ENCODE measurements at places on chromosomes 3 and 15.

DNA sequence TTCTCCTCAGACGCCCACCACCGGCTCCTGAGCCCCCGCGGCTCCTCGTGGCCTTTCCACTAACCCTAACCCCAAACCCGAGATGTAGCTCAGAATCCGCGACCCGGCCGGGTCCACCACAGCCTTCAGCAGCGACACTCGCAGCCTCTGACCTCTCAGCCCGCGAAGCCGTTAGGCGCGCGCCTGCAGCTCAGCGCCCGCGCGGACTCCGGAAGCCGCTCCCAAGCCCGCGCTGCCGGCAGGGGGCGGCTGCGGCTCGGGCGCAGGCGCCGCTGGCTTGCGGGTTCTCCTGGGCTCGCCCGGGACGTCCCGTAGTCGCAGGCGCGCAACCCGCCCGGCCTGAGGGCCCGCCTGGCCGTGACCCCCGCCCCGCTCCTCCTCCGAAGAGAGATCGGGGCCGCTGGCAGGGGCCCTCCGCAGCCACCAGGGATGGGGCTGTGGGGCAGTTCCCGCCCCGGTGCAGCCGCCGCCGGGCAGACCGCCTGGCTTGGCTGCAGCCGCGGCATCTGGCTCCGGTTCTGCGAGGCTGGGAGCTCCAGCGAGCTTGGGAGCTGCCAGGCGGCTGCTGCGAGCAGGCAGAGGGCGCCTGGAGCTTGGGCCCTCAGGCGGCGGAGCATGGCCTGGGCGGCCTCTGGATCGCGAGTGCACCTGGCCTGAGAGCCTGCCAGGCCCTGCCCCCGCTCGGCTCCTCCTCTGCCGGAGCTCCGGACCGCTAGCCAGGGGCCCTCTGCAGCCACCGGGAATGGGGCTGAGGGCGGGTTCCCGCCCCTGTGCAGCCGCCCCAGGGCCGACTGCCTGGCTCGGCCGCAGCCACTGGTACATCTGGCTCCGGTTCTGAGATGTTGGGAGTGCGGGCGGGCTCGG is 120.7 kb downstream of the LMLN start:
- peak; percentile 96 for DNase-seq

- peak; percentile 45 for DNase-seq
These were observed 1108.3 kb downstream of the ROBO1 start for GRCh38 chr3:78659386-78659987.

DNA sequence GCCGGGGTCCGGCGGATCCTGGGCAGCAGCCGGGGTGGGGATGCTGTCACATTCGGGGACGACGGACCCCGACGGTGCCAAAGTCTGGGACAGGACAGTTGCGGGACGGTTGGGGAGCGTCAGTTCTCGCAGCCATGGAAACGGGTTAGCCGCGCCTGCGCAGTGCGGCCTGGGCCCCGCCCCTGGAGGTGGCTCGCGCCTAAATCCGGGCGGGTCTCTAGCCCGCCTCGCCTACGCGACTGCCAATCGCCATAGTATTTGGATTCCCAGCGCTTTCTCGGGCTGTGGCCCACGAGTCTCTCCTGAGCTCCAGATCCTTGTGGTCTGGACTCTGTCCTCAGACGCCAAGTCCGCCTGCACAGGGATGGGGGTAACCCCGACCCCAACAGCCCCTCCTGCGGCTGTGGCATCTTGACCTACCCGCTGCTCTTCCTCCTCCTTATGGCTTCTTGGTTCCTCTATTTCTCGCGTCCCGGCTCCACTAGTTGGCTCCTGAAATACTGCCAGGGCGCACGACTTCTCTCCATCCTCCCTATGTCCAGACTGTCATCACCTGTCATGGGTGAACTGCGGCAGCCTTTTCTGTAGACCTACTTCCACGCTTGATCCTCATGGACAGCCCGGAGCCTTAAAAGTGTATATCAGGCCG is at the start of gene ZMYND10:
ZMYND10 (minus strand) TSS at position 147 of the 649 bp plus-strand sequence. CDS start 153 bp downstream, outside the sequence.
- DNase-seq: peak; percentile 66

- DNase-seq: no peak
These were observed 75.6 kb downstream of the ST6GAL1 start for GRCh38 chr3:187005827-187006481.

GRCh38 chr3:117137065-117137464 is 427.5 kb downstream of the TUSC7 start:
- DNase-seq: no peak

DNA sequence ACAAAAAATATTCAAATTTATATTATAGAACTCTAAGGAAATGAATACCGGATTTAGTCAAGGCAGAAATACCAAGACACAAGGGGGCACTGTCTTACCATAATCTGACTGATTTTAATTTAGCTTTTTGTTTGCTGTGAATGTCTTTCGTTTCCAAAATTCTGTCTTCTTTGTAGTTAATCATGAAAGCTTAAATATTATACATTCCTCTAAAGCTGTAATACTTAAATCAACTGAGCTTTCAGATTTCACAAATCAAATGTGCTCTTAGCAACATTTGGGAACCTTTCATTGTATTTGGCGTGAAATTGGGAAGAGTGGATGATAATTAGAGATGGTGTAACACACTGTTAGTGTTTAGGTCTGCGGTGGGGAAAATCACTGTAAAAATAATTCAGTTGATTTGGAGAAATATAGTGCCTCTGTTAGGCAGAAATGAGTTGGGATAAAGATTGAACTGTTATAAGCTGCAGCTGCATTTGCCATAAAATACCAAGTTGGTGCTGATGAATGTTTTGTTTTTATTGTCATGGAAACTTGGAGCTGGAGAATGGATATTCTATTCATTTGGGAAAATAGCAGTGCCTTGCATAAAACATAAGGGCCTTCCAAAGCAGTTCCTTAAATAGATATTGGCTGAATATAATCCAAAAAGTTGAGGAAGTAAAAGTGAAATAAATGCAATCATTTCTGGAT is 228.2 kb downstream of the TCF12 start:
- DNase-seq: peak; percentile 41

Data from MM.1S (cell line).